HL-60 (cell line): ENCODE measurements at places on chromosomes 1 and 21.

GRCh38 chr1:205170532-205171269 lies 40.8 kb downstream of the DSTYK start:
- DNase-seq: no peak

- no peak for DNase-seq
Measured at GRCh38 chr1:184298440-184299405, 88.1 kb upstream of the C1orf21 start.

GRCh38 chr1:174812656-174813055 lies 187.1 kb upstream of the CACYBP start:
- DNase-seq: no peak

DNA sequence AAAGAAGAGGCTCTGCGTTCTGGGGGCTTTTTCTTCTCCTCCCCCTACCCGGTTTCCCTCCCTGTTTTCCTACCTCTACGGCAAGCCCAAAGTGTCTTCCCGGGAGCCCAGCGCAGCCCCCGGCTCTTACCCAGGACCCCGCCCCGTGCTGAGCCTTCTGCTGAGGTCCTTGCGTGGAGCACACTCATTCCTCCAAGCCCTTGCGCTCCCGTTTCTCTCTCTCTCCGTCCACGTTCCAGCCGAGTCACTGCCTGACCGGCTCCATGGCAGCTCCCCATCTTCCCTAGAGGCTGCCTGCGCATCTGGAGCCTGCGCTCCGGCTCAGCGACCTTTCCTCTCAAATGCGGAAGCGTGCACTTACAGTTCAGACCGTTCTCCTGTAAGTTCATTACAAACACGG lies 24.9 kb upstream of the PDXK start:
- DNase-seq: no peak

DNA sequence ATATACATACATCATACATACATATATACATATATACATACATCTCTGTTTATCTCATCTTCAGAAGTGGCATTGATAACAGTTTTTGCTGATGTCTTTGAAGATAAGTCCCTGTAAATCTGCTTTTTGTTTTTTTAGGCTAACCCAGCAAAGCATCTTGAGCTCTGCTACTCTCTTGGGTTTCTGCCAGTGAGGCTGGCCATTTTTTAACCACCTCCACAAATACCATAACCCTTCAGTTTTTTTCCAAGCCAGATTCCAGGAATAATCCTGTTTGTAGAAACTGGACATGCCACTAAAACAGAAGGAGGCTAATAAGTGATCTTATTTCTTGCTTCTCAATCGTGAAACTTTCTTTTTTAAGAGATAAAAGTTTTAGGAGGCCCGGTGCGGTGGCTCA lies 21.6 kb downstream of the SDHC start:
- DNase-seq: no peak

DNA sequence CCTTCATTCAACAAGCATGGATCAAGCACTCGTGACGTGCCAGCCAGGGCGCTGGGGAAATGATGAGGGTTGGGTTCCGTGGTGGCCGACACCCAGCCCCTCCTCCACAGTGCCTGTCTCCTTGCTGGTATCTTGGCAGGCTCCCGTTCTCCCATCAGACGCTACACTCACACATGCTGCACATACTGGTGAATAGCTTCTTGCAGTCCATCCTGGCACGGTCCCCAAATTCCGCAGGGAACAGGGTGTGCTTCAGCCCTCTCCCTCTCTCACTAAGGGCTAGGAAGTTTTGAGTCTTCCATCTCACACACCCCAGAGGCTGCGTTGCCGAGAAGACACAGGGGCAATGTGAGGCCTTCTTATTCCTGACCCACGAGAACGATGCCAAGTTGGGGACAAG lies 10.1 kb upstream of the MEF2D start:
- DNase-seq: no peak

DNA sequence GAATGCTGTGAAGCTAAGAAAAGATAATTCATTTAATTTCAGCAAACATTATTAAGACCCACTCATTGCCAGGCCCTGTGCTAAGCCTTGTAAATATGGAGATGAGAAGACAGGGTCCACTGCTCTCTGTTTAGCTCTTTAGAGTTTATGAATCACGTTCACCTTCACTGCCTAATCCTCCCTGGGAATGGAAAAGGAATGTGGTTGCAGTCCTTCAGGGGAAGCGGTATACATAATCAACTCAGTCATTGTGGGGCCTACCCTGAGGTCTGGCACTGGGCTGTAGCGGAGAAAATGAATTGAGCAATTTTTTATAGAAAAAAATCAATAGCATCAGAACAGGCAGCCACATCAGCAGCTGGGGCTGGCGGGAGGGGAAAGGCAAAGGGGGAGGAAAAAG lies 412.1 kb upstream of the NFIA start:
- no peak for DNase-seq

GRCh38 chr1:26112407-26112775 lies 767 bp downstream of the PDIK1L start:
- no peak for DNase-seq

GRCh38 chr1:15975358-15975804 lies 520 bp downstream of the ZBTB17 start:
- peak; percentile 19 for DNase-seq

- DNase-seq: no peak
Measured at GRCh38 chr1:178723546-178723945, 1.5 kb upstream of the RALGPS2 start.

- DNase-seq: no peak
Measured at GRCh38 chr1:238458899-238459298, 568.2 kb upstream of the ZP4 start.

DNA sequence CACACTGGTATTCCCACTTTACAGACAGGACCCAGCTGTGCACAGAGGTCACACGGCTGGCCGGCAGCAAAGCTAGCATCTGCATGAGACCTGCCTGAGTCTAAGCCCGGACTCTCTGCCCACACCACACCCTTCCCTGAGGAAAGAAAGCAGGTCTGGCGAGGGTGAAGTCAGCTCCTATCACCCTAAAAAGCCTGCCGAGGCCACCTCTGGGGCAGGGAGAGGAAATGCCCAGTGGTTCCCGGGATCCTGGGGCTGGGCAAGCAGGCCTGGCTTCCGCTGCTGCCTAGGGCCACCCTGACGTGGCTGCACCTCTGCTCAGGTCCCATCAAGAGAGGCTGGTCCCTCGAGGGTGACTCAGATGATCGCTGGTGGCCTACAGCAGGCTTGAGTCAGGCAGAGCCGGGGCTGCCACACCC lies 42.2 kb downstream of the RAP1GAP start:
- DNase-seq: no peak

DNA sequence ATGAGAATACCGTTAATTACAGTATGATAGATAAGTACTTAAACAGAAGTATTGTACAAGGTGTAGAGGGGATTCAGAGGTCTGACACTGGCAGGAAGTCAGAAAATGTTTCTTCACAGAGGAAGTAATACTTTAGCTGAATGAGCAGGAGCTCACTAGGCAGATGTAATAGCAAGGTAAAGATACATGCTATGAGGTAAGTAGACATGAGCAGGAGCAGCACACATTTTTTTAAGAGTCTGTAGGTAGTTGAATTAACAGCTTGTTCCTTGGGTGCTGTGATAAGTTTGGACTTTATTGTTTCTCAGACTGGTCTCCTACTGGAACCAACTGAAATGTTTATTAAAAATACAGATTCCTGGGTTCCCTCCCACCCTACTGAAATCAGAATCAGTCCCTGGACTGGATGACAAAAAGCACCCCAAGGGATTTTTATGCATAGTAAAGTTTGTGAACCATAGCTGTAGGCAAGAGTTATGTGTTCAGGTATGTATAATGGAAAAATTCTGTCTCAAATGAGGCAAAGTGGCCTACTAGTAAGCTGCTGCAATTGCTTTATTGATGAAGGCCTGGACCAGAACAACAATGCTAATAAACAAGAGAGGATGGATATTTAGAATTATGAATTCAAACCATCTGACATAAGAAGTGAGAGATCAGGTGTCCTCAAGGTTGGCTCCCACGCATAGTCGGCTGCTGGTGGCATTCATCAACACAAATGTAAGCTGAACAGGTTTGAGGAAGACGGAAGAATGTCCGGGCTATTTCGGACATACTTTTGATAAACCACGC lies 902 bp downstream of the AP4B1 start:
- DNase-seq: peak; percentile 20

GRCh38 chr1:24149866-24150233 lies 6.9 kb upstream of the IL22RA1 start:
- peak; percentile 28 for DNase-seq

DNA sequence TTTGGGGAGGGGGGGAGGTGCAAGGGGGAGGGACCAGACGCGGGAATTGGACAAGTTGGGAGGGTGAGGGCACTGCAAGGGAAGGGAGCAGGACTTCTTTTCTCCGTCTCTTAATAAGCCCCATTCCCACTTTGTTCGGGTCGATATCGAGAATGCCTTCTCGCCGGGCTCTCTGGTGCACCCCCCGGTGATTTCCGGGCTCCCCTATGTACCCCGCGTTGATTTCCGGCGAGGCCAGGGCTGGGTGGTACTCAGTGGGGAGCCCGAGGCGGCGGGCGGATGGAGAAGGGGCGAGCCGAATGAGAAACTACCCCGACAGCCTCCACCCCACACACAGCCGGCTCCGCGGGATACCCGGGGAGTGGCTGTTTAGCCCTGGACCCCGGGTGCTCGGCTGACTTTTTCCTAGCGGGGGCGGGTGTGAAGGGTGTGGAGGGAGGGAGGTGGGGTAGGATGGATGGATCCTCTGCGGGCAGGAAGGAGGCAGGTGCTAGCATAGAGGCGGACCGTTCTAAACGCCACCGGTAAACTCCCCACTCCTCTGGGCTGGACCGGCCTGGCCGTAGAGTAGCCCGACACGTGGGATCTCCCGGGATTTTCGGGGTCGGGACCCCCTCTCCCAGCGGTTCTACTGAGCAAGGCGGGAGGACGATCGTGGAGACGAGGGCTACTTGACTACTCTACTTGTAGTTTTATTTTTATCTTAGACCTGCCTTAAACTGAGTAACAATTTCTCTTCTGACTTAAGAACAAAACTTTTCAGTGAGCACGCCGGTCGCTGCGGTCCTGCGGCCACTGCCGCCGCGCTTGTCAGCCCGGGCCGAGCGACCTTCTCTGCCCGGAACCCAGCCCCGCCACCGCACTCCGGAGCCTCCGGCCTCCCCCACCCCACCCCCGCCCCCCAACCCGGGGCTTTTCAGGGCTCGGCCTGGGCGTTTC lies 1.0 kb downstream of the RNF220 start:
- no peak for DNase-seq

DNA sequence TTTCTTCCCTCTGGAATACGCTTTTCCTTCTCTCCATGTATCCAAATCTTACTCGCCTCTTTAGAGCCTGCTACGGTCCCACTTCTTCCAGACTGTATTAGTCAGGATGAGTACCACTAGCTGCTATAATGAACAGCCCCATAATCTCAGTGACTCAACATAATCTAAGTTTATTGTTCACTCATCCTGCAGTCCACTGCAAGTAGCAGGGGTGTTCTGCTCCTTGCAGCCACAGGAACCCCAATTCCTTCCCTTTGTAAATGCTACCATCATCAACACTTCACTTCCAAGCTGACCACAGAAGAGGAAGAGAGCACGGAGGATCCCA lies 18.1 kb upstream of the LDLRAP1 start:
- DNase-seq: no peak

GRCh38 chr1:63368131-63368530 lies 704 bp downstream of the ALG6 start:
- no peak for DNase-seq

GRCh38 chr1:59739111-59739510 lies 75.6 kb upstream of the HOOK1 start:
- no peak for DNase-seq

DNA sequence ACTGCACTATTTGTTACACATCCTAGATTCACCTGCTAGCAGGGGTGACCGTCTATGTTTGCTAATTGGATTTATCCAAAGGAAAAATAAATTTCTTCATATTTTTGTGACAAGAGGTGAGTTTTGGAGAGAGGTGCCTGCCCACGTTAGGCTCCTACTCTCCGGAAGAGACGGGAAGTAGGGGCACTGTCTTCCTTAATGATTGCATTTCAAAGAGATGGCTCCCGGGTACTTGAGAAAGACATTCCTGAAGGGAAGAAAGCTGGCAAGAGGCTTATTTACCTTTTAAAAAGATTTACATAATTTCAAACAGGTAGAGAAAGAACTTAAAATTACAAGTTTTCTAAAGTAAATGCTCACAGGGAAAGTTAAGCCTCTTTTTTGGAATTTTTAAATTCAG lies 18.7 kb upstream of the IL19 start:
- no peak for DNase-seq

- peak; percentile 14 for DNase-seq
Measured at GRCh38 chr21:36854391-36854790, 112.1 kb downstream of the HLCS start.

GRCh38 chr1:40743860-40744259 lies 39.7 kb upstream of the KCNQ4 start:
- DNase-seq: no peak

DNA sequence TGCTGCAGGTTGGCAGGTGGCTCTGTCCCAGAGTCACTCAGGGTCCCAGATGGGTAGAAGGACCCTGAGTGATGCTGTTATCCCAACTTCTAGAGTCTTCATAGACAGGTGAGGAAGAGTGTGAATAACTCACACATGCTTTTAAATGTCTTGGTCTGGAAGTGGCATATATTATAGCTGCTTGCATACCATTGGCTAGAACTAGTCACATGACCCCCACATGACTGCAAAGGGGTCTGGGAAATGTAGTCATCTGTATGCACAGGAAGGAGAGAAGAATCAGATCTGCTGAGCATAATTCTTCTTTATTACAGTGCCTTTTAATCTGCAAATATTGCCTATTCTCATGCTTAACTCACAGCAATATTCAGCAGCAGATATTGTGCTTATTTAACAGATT lies 28.2 kb upstream of the KLHDC7A start:
- DNase-seq: no peak

DNA sequence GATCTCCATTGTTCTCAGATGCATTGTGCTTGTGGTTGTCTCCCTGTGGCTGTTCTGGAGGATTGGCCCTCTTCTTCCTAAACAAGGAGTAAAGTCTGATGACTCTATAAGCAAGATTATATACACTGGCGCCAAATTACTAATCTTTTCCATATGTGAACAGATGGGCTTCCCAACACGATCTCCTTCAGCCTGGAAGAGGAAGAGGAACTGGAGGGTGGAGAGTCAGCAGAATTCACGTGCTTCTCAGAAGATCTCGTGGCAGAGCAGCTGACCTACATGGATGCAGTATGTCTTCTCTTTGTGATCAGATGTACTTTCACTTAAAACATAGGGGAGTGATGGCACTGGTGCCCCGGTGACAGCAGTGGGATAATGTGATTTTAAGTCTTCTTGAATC lies 78.7 kb downstream of the RGL1 start:
- DNase-seq: peak; percentile 70
